SW480 (cell line): ENCODE measurements at places on chromosomes 3 and 15.
A peak's percentile ranks its signal among the peaks of the same experiment; 100 is the strongest.

GRCh38 chr15:79494963-79495755 is 63.0 kb downstream of the MINAR1 start:
- DNase-seq, result no peak

DNA sequence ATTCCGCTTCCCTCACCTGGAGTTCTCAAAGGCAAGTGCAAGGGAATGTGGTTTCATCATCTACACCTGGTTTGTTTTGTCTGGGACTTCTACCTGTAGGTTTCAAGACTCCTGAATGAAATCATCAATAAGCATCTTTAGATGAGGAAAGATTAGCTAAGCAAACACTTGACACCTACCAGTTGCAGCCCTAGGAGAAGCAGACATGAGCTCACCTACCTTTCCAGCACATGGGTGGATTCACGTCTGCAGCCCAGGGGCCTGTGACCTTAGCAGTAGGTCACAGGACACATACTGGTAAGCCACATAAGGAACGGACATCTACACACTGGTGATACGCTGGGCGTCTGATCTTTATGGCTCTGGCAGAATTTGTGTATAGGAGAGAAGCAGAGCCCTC is 26.7 kb downstream of the SLCO2A1 start:
- DNase-seq, result no peak

DNA sequence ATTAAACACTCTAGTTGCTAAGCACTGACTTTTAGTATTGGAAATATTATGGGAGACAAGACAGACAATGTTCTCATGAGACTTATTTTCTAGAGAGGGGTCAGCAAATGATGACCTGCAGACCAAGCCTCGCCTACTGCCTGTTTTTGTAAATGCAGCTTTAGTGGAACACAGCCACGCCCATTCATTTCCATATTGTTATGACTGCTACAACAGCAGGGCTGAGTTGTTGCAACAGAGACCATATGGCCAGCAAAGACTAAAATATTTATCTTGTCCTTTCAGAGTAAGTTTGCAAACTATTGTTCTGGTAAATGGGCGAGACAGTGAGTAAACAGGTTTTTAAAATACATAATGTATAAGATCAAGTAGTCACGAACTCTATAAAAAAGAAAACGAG is 570.2 kb downstream of the NTRK3 start:
- no peak for DNase-seq

GRCh38 chr3:177333533-177334520 is 136.5 kb upstream of the TBL1XR1 start:
- DNase-seq, result no peak

- DNase-seq, result no peak
Measured at GRCh38 chr3:184857099-184857498, 45.1 kb downstream of the VPS8 start.

GRCh38 chr3:37494216-37494615 is 319.8 kb upstream of the LRRFIP2 start:
- no peak for DNase-seq

- no peak for DNase-seq
Measured at GRCh38 chr15:28006116-28006905, 92.8 kb downstream of the OCA2 start.

- DNase-seq, result no peak
Measured at GRCh38 chr3:71360180-71360579, 223.3 kb downstream of the FOXP1 start.

GRCh38 chr3:54213907-54214306 is 91.6 kb downstream of the CACNA2D3 start:
- peak; percentile 16 for DNase-seq

DNA sequence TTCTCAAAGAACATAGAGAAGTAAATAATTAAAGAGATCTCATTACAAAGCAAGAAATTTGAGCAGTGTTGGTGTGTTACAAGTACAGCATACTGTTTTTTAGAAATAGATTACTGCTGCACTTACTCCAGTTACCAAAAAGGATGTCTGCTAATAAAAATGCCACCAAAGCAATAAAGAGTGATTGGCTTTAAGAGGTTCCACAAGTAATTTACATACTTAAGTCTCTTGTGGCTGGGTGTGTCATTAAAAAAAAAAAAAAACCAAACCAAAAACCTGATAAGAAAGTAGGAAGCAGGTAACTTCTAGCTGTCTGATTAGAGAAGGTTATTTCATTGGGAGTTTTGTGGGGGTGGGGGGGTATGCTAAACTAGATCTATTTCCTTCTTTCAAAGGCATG is 15.2 kb downstream of the RAB11A start:
- DNase-seq, result no peak

DNA sequence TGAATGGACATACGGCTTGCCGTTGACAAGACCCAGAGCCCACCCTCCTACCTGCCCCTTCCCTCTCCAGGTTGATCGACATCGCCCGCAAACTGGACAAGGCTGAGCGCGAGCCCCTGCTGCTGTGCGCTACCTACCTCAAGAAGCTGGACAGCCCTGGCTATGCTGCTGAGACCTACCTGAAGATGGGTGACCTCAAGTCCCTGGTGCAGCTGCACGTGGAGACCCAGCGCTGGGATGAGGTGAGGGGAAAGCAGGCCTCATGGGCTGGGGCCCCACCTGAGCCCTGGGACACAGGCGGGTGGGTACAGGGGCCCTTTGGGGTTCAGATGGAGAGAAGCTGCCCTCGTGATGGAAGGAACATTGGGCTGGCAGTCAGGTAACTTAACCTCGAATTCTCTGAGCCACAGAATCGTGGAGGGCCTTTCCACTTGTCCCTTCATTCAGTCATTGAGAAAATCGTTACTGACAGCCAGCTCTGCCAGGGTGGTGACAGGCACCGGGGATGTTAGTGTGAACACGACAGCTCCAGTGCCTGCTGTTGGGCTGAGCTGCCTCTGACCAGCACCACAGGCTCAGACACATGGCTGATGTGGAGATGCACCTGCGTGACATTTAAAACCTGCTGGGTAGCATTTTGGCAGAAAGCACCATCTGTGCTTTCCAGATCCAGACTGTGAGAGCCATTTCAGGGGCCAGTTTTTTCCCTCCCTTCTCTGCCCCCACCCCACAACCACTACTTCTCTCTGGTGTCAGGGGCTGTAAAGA is 25.6 kb upstream of the RHO start:
- DNase-seq, result no peak

DNA sequence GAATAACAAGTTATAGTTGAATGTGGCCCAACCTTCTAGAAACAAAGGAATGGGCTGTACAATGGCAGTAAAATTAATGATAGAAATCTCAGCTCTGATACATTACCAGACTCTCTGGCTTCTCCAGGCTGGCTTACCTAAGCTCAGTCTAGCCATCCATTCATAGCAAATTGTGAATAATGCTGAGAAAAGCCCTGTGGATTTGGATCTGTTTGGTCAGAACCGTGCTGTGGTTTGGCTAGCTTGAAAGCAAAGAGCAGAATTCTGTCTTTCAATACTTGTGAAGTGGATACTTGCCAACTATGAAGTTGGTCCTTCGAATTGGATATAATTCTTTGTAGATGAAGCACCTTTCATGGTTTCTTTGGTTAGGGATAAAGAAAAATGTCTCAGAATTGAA is 199.1 kb downstream of the EPHA3 start:
- no peak for DNase-seq

DNA sequence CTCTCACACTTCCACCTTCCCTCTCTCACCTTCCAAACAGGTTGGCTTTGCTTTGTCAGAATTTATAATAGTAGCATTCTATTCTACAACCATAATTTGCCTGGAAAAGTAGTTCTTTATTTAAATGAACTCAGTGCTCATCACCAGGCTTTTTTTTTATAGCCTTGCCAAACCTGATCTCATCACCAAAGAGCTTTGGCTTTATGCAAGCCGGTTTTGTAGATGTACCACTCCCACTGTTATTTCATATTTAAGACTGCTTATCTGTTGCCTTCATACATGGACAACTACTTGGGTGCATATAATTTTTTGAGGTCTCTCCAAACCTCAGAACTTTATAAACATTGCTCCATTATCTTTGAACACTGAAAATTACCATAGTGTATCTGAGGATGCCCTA is 246.1 kb upstream of the PPP2R3A start:
- DNase-seq, result no peak

- DNase-seq, result no peak
Measured at GRCh38 chr3:147406028-147406931, at the start of gene ZIC4. Gene ZIC4, minus strand, starts transcription at chr3:147406543. Its CDS starts 3,746 bp downstream, at chr3:147402797.

DNA sequence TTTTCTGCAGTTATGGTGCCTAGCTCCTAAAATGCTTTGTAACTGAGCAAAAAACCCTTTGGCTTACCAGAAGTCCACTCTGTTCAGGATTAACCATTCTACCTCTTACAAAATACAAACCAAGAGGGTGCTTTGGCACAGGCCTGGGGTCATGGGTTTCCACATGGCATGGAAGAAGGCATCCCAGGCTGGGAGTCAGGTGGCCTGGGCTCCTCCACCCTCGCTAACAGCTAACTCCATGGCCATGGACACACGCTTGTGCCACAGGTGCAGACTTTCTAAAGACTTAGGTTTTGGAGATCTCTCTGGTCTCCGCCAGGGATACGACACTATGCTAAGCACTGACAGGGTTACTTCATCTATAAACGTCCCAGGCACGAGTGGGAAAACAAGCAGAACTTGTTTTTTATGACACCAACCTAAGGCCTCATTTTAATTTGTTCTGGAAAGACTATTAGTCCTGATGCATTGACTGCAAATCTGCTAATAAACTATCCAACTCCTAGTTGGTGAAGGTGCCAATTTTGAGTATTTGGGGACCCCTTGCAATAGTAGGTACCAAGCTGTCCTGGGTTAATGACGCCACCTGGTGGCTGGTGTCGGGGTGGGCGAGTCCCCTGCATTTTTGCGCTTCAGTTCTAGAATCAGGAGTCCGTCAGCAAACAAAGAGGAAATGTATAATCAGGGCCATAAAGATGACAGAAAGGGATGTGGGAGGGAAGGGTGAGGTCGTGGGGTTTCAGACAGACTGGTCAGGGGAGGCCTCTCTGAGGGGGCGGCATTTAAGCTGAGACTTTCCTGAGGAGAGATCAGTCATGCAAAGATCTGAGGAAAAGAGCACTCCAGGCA is 10.3 kb upstream of the ALDH1A3 start:
- DNase-seq, result no peak

- no peak for DNase-seq
Measured at GRCh38 chr3:155159301-155159700, 79.2 kb downstream of the MME start.

- DNase-seq, result no peak
Measured at GRCh38 chr15:57411945-57412768, 35.9 kb downstream of the CGNL1 start.
